Amniotic epithelial cell (primary cell): ENCODE measurements at places on chromosomes 5 and 9.

- no peak for DNase-seq
Measured at GRCh38 chr5:124522992-124523391, 223.4 kb downstream of the ZNF608 start.

GRCh38 chr5:132657676-132658380, at the start of gene IL13:
Gene IL13 (plus strand): TSS chr5:132658173. CDS start chr5:132658187, 14 bp downstream.
- no peak for DNase-seq

- no peak for DNase-seq
Measured at GRCh38 chr9:128125580-128126354, 1.8 kb downstream of the PTGES2 start.

- DNase-seq: no peak
Measured at GRCh38 chr5:143448518-143448917, 45.0 kb upstream of the NR3C1 start.
